ENCODE measurements at places on chromosomes 7 and 10.

DNA sequence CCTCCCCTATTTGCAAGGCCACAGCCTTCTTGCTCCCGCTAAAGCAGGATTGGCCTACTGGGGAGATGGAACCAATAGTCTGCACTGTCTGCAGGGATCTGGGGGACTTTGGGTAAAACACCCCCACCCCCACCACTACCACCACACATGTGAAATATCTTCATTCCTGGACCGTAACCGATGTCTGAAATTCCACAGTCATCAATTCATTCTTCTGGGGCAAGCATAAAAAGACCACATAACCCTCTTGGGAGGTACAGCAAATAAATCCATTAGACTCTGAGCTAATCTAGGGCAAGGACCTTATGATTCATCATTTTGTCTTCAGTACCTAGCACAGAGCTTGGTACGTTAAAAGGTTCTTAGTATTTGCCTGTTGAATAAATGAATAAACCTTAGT is 307.8 kb downstream of the GPAM start:
- no peak for DNase-seq

- no peak for DNase-seq
Measured at GRCh38 chr7:88268858-88269257, 37.8 kb downstream of the STEAP4 start.

DNA sequence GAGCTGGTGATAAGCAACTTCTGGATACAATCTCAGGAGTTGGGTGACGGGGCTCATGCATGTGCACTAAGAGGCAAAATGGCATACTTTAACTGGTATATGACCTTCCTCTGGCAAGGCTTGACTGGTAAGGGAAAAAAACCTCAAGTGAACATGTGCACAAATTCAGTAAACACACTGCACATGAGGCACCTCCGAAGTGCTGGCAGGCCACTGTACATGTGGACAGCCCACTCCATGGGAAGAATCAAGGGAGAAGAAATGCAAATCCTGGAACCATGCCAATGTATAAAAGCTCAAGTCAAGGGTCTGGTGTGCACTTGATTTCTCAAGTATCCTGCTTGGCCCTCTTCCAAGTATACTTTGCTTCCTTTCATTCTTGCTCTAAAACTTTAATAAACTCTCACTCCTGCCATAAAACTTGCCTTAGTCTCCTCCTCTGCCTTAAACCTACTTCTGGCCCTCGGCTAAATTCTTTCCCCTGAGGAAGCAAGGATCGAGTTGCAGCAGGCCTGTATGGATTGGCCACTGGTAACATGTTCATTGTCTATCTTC is 167.2 kb downstream of the RAMP3 start:
- no peak for DNase-seq

GRCh38 chr10:44685220-44685619 is 225.9 kb upstream of the TMEM72 start:
- no peak for DNase-seq

GRCh38 chr7:134804854-134805253 is 25.4 kb downstream of the CALD1 start:
- DNase-seq, result no peak
